Epithelial cell of umbilical artery (primary cell): ENCODE measurements at places on chromosomes 2 and 18. TPM values are rescaled to one million over a fixed set of nuclear protein-coding genes. Genes with fewer than 3 reads are reported as not detected.

DIPK1C gene
- not detected in 2 replicates for total RNA-seq

IL1RN gene
- total RNA-seq, result not detected in 2 replicates

ADRA2B gene
- total RNA-seq, result not detected in 2 replicates

SCN9A gene
- 1.9 and 2.6 TPM in 2 replicates for total RNA-seq

NT5C1B gene
- total RNA-seq, result not detected in 2 replicates

LMAN2L gene
- 17.2 and 29.3 TPM in 2 replicates for total RNA-seq

ANKRD62 gene
- not detected in 2 replicates for total RNA-seq

SPC25 gene
- 9.4 and 12.5 TPM in 2 replicates for total RNA-seq

TTC21B gene
- total RNA-seq, result 21.0 and 24.7 TPM in 2 replicates

ADI1 gene
- 39.0 and 52.3 TPM in 2 replicates for total RNA-seq

SYT4 gene
- total RNA-seq, result not detected in 2 replicates

LRRTM1 gene
- not detected in 2 replicates for total RNA-seq

STEAP3 gene
- total RNA-seq, result 2.1 and 6.8 TPM in 2 replicates

COPS7B gene
- total RNA-seq, result 12.7 and 17.9 TPM in 2 replicates

OTX1 gene
- total RNA-seq, result under 0.01 TPM in 1 of 2 replicates, not detected in the other

SPATS2L gene
- 24.0 and 43.8 TPM in 2 replicates for total RNA-seq

CCBE1 gene
- 0.97 and 1.2 TPM in 2 replicates for total RNA-seq

SLC19A3 gene
- total RNA-seq, result under 0.01 and 0.15 TPM in 2 replicates

SLC35F6 gene
- total RNA-seq, result 15.6 and 22.3 TPM in 2 replicates

HTR2B gene
- total RNA-seq, result under 0.01 and 2.1 TPM in 2 replicates

SGPP2 gene
- not detected in 2 replicates for total RNA-seq

ERICH2 gene
- not detected in 2 replicates for total RNA-seq

CYTIP gene
- not detected in 2 replicates for total RNA-seq

MAPRE3 gene
- total RNA-seq, result 0.65 and 1.1 TPM in 2 replicates

L3MBTL4 gene
- total RNA-seq, result under 0.01 and 0.46 TPM in 2 replicates

NTSR2 gene
- total RNA-seq, result not detected in 2 replicates

KRCC1 gene
- total RNA-seq, result 21.4 and 22.8 TPM in 2 replicates

LOXHD1 gene
- total RNA-seq, result not detected in 2 replicates

ERFE gene
- 0.30 and 0.32 TPM in 2 replicates for total RNA-seq
